NCI-H187 (cell line): ENCODE measurements at places on chromosomes 12 and 14.

DNA sequence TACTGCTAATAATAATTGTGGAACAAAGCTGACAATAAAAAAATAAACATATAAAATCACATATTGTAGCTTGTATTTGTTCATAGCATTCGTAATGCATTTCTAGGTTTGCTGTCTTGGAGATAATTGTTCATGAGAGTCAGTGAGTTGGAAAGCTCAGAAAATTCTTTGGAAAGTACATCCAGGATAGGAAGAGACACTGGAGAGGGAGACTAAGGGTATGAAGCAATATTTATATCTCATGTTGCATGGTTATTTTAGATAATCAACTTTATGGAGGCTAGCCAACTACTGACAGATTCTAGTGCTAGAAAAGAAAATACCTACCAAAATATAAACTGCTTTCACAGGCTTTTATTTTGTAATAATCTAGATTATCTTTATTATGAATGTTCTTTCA is 1095.2 kb downstream of the FSCB start:
- no peak for DNase-seq

DNA sequence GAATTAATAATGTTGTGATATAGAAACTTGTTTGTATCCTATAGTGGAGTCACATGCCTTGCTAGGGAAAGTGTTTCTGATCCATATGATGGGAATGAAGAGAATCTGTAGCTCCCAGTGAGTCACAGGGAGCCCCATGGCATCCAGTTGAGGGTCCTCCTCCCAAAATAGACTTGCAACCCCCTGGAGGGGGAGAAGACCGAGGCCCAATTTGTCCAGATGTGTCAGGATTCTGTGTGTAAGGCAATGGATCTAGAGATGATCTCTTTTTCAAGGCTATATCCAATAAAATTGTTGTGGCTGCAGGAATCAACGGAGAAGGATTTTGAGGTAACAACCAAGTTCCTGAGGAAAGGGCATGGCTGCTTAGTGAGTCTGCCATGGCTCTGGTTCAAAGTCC is 121.8 kb downstream of the BCL11B start:
- DNase-seq = no peak

DNA sequence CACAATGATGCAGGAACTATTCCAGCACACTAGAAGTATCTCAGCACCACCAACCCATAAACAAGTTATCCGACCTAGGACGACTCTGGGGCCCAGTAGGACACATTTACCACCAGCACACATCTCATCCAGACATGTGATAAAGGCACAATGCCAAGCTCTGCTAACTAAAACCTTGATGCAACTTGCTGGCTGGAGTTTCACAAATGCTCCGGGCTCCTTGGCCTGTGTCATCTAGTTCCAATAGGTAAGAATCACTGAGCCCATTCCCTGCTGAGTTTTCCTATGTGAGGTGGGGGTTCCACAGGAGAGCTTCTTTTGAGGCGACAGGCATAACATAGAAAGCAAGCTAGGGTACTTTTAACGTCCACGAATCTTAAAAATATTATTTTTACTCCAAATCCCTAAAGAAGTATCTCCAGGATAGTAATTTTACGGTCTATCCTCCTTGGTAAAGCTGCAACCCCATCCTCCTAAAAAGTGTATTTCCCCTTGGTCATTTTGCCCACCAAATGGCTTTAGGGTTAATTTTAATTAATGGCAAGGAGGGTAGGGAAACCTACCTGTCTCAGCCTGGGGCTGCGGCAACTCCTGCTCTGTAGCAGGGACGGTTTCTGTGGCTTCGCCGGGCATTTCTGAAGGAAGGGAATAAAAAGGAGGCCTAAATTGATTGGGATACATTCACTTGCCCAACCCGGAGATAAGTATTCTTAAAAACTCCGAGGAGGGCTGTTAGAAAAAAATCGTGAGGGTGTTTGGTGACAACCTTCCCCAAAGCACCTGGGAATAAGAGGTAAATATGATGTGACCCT is 1.0 kb downstream of the NACA start:
- DNase-seq = no peak

GRCh38 chr12:6341417-6342139 is at the start of gene TNFRSF1A:
TSS of gene TNFRSF1A (minus strand) at chr12:6342076. CDS start at chr12:6341814, 262 bp downstream.
- no peak for DNase-seq

- no peak for DNase-seq
These were observed 16.4 kb upstream of the KERA start for GRCh38 chr12:91074154-91074709.

GRCh38 chr12:120748242-120748641 is 22.6 kb downstream of the ACADS start:
- DNase-seq = no peak

- DNase-seq = no peak
These were observed 248.9 kb downstream of the CCDC59 start for GRCh38 chr12:82109243-82109642.

- DNase-seq = no peak
These were observed 107.7 kb upstream of the LRFN5 start for GRCh38 chr14:41498959-41499358.

- no peak for DNase-seq
These were observed 76.7 kb upstream of the SLC38A2 start for GRCh38 chr12:46449316-46449715.

DNA sequence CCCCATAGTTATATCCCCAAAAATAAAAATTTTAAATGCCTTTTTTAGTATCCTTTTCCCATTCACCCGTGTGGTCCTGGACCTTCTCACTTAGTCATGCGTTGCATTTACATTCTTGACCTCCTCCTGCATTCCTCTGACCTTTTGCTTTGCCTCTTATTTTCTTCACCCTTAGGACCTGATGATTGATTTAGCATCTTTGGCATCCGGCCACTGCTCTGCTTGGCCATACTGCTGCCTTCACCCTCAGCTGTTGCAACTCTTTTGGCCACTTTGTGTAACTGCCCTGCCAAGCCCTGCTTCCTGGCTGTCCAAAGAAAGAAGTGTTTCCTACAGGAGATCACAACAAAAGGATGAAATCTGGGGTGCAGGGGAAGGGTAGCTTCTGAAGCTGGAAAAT is 48.8 kb upstream of the SLC38A4 start:
- no peak for DNase-seq

GRCh38 chr12:27112871-27113270 is 30.5 kb upstream of the C12orf71 start:
- no peak for DNase-seq

DNA sequence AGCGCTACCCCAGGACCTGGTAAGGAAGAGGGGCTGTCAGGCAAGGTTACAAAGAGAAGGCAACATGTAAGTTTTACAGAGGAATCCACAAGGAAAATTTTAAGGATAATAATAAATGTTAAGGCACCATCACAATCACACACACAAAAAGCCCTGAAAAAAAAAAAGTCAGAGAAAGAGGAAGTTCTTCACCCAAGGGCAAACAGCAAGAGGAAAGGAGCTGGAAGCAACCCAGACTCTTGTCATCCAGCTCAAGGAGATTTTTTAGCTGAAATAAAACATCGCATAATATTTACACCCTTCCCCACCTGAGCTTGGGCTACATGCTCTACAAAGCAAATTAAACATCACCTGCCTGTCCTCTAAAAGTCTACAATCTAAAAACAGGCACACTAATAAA is 9.5 kb downstream of the SPTB start:
- DNase-seq = no peak

GRCh38 chr14:79281244-79282152 is 929.8 kb downstream of the DIO2 start:
- DNase-seq = peak; percentile 20

DNA sequence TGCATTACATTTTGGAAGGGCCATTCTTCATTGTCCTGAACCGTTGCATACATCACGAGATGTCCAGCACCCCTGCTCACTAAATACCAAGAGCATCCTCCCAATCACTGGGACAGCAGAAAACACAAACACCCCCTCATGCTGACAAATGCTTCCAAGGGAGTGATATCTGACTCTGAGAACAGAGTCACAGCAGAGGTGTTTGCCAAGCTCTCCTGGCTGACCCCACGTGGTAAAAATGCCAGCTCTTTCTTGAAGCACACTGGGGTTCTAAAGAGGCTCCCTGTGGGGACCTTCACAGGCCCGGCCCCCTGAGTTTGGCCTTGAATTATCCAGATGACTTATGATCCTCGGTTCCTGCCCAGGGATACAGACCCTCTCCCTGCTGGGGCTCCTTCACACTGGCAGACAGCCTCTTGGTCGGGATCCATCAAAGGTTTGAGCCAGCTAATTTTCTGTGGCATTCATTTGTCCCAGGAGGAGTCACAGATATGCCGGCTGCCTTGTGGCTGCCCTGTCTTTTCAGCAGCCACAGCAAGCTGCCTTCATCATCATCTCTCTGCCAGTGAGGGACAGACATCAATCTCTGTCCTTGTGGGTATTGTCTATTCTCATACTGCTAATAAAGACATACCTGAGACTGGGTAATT is 43.1 kb upstream of the PSMC1 start:
- DNase-seq = no peak

DNA sequence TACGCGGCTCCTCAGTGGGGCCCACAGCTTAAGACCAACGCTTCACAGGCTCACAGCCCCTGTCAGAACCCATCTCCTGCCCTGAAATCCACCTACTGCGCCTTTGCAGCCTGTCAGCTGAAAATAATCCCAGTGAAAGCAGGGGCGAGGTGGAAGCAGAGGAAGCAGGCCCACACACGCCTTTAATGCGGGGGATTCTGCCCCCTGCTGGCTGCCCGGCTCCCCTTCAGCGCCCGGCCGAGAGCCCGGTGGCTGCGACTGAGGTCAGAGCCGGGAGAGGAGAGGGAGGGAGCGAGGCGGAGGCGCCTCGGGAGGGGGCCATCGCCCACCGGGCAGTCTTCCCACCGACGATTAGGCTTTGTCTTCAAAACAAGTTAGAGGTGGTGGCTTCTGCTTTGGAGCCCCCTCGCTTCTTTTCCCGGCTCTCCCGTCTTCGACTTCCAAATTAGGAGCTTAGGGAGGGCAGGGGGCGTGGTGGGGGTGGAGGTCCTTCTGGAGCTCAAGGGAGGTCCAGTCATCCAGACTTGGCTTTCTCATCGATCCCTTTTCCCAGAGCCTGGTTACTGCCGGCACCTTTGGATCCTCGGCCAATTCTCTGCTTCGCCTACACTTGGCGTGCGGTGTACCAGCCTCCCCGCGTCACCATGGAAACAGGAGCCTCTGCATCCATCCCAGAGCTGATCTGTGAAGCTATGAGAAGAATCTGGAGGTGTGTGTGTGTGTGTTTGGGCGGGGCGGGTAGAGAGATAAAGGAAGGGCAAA is 25.2 kb upstream of the RND1 start:
- peak; percentile 41 for DNase-seq

- no peak for DNase-seq
These were observed 95.7 kb downstream of the RFLNA start for GRCh38 chr12:124390442-124391097.

DNA sequence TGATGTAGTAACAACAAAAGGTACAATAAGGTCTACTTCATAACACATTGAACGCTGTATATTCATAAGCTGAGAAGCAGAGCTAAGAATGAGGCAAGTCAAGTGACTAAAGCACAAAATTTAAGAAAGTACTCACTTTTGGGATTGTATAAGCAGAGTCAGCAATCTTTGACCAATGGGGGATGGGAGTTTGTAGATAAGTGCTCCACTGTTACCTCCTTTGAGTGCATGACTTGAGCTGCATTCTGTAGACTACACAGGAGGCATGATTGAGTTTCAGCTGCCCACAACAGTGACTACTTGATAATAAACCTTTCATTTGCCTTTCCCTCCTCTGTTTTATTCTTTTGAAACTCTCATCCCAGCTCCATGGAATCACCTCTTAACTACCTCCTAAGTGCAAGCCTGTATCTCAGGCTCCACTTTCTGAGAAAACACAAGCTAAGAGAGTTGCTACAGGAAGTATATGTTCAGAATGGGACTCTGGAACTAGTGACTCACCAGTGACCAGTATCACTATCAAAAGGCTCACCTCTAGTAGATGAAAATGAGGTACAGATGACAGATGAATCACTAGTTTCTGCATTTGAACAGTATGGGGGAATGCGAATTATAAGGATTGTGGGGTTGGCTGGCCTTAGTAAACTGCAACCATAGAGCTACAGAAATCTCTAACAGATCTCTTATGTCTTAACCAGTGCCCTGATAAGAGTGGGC is 49.2 kb downstream of the SLC35F4 start:
- DNase-seq = no peak

GRCh38 chr12:54526812-54527630 is 22.4 kb upstream of the PDE1B start:
- peak; percentile 22 for DNase-seq

- DNase-seq = no peak
These were observed 242.1 kb upstream of the FOXN3 start for GRCh38 chr14:89658977-89659670.

GRCh38 chr14:63448841-63449240 is 94.3 kb downstream of the PPP2R5E start:
- no peak for DNase-seq

DNA sequence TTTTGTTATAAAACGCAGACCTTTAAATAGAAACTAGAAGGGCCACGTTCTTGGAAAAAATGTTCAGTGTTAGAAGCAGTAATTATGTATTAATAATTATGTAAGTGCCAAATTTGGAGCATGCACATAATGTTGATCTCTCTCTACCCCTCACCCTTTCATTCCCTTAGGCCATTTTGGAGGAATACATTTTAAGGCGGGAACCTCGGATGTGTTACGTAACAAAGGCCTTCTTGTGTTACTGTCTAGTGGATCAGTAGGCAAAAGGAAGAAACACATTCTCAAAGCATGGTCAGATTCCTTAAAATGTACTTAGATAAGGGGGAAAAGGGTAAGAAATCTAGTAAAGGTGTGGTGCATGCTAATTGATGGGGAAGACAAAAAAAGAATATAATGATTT is 52.7 kb downstream of the RASSF3 start:
- no peak for DNase-seq

DNA sequence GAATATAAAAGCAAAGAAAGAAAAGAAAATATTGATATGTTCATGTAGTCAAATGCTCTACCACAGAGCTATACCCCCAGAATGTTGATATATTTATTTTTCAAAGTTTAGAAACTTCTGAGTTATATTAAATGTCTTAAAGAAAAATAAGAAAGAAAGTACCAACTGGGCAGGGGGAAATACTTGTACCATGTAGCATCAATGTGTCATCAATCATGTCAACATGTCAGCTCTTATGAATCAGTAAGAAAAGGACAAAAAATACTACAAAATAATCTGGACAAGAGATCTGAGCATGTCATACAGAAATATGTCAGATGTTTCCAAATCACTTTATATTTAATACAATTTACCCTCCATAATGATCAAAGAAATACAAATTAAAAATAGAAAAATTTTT is 595.1 kb upstream of the ATP2B1 start:
- no peak for DNase-seq

DNA sequence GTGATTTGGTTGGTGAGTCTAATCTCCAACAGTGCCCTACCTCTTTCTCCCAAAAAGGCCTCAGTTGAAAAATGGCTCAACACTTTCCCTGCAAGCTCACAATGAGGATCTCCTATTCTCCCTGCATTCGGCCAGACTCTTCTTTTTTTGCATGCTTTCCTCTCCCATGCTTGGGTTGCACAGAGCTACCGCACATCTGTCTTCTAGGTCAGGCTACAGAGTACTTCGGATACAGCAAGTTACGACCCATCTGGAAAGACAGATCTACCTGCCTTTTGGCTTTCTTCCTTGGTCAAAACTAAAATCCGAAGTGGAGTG is 305 bp upstream of the SLC16A7 start:
- no peak for DNase-seq
